ENCODE measurements at places on chromosomes 11 and 22.

DNA sequence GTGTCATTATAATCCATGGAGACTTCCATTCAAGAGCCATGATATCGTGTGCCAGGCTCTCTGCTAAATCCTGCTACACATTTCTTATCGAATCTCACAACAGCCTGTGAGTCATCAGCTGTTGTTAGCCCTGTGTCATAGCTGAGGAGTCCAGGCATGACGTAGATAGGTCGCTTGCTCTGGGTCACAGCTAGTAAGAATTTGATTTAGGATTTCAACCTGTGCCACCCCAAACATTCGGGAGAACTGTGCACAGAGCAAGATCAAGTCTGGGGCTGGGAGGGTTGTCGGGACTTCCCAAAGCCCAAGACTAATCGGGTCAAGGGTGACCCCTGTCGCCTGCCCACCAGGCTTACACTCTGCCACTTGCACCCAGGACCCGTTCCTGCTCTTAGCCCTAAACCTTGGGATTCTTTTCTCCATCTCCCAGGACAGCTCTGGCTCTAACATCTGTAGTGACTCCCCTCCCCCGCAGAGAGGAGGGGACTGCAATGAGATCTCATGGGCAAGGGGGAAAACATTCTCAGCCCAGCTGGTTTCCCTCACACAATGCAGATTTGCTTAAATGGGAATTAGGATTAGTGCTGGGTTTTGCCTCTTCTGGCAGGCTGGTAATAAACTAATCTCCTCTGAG lies 34.3 kb downstream of the TSPAN18 start:
- DNase-seq, result no peak

- DNase-seq, result no peak
Observed at GRCh38 chr11:114354076-114354475, 46.2 kb downstream of the C11orf71 start.

- DNase-seq, result peak; percentile 88
Observed at GRCh38 chr11:60951904-60952741, at the start of gene SLC15A3. Gene SLC15A3, minus strand, starts transcription at chr11:60952176. Its CDS starts 625 bp downstream, at chr11:60951551.

GRCh38 chr22:50628543-50629134 lies 687 bp upstream of the ARSA start:
- no peak for DNase-seq

DNA sequence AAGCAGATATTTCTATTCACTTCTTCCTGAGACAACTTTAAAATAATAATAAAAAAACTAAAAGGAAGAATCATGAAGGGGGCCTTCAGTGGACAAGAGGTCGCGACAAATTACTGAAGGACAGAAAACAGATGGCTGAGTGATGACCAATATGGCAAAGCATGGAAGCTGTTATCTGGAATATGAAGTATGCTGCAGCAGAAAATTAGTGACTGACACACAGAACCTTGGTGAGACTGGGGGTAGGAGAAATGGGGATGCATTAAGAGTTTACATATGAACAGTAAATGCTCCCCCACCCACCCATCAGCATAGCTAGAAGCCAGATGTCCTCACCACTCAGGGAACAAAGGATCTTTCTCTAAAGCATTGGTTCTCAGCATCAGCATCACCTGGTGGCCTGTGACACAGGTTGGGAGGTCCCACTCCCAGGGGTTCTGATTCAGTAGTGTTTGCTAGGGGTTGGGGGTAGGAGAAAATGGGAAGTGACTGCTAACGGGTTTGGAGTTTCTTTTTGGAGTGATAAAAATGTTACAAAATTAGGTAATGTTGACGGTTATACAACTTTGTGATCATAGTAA lies 59.7 kb downstream of the NARS2 start:
- DNase-seq, result no peak

DNA sequence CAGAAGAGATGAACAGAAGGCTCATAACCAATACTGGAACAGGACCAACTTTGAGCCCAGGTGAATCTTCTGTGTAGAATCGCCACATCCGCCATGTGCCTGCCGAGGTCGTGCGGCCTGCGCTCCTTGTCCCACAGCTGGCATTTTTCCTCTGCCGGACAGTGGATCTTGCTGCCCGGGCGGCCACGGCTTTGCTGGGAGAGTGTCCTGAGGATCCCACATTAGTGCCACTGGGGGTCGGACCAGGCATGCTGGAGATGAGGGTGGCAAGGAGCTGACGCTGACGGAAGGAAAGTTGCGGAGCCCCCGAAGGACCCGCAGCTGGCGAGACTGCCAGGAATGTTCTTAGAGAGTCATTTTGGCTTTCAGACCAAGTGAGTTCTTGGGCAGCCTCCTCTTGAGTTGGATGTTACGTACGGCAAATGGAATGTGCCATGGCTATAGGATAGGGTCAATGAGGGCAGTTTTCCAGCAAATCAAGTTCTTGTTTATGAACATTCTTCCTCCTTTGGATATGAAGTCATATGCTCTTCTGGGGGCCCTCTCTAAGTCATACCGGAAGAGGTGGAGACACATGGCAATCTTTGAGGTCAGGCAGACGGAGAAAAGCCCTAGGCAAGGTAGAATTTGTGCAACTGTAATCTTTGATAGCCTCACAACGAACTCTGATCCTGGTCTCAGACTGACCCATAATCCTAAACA lies 57.4 kb upstream of the NUP160 start:
- no peak for DNase-seq

DNA sequence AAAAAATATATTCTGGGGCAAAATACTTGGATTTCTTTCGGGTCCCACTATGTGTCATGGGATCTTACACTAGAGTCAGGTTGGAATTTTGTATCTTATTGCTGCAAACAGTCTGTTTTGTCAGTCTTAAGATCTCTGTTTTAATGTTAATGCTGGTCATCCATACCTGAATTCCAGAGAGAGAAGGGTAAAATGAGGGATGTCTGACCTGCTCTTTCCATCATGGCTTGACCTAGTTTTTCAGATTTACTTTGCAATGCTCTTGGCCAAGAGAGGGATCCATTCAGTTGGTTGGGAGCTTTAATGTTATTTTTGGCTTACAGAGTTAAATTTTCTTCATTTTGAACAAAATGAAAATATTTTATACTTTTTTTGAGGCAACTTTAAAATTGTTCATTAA lies 117.2 kb downstream of the CASP12 start:
- no peak for DNase-seq

GRCh38 chr11:65911682-65912568 lies 6.9 kb downstream of the C11orf68 start:
- no peak for DNase-seq
